ENCODE measurements at places on chromosomes 1 and 21.

DNA sequence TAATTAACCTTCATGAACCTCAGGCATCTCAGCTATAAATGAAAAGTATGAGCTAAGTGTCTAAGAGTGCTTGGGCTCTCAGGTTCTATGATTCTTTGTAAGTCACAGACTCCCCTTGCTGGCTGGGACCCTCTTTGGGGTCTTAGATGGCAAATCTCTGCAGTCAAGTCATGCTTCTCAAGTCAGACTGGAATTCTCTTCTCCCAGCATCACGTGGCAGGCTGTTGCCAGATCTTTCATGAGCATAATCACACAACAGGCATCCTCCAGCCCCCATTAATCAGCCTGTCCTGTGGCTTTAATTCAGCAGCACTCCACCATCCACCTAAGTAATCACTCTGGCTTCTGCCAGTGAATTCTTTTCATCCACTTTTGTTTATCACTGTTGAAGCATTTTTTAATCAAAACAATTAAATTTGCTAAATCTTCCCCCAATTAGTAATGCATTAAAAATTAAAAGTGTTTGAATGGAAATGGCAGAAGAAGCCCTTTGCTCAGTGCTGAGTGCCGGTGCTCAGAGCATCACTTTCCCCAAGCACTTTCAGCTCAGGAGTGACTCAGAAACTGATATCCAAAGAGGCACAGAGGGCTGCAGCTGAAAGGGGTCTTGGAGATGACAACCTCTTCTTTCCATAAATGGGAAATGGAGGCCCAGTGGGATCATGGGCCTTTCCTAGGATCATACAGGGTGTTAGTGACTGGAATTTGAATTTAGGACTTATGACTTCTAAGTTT lies 50.2 kb downstream of the C8A start:
- no peak for DNase-seq

DNA sequence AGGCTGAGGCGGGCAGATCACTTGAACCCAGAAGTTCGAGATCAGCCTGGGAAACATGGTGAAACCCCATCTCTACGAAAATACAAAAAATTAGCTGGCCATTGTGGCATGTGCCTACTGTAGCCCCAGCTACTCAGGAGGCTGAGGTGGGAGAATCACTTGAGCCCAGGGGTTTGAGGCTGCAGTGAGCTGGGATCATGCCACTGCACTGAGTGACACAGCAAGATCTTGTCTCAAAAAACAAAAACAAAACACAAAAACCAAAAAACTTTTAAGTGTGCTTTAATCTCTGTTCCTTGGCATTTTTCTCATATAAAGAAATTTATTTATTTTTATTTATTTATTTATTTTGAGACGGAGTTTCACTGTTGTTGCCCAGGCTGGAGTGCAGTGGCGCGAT lies 208.2 kb downstream of the URB2 start:
- no peak for DNase-seq

- DNase-seq: no peak
These were observed 7.0 kb upstream of the CELA2A start for GRCh38 chr1:15449567-15449966.

DNA sequence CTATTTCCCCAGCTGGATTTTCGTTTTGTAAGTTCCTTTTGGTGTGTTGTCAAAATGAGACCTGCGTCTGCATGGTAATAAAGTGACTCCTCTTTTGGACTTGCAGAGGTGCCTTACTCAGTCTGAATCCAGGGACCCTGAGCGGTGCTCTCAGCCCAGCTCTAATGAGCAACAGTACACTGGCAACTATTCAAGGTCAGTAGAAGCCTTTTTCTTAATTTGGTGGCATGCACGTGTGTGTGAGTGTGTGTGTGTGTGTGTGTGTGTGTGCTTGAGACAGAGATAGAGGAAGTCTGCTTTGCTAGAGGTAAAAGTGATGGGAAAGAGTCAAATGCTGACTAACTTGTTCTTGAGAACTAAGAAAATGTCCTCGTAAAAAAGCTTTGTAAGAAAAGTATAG lies 105.4 kb downstream of the CD247 start:
- no peak for DNase-seq

GRCh38 chr1:241485554-241485992 lies 34.0 kb downstream of the FH start:
- DNase-seq: no peak

DNA sequence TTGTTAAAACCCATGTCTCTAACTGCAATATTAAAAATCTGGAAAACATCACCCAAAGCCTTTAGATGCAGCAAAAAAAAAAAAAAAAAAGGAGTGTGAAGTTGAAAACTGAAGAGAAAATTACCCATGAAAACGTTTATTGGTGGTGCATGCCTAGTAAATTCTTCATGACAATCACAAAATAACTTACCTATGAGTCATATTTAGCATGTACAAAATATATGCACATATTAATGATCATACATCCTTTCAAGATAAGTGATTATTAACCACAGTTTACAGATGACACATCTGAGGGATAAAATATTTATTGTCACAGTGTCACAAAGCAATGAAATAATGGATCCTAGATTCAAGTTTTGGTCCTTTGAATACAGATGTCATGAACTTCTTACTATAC lies 505.2 kb upstream of the NR5A2 start:
- no peak for DNase-seq

DNA sequence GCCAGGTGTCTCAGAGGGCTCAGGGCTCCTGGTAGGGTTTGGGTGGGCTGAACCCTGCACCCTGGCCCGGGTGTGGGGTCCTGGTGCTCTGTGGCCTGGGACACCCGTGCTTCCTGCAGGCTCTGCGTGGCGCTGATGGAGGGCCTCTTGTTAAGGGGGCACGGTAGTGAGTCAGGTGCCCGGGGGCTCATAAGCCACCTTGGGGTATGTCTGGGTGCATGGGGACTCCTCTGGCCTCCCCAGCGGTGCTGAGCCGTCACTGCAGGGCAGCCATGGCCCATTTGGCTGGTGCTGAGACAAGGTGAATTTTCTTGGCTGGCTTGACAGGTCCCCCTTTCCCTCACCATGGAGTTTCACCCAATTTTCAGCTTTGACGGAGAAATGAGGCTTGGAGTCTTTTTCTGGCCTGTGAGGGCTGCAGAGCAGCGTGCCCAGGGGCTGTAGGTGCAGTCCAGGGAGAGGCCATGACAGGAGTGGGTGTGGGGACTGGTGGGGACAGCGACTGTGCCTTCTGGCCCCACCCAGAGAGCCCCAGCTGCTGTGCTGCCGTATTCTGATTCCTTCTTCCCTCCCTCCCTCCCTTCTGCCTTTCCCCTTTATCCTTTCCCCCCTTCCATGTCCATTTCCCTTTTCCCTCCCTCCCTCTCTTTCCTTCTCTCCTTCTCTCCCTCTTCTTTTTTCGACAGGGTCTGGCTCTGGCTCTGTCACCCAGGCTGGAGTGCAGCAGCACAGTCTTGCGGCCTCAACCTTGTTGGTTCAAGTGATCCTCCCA lies 40.4 kb downstream of the SKI start:
- no peak for DNase-seq

Measured in naive thymus-derived CD8-positive, alpha-beta T cell (primary cell).